GM13976 (cell line): ENCODE measurements at places on chromosomes 6 and 20.

DNA sequence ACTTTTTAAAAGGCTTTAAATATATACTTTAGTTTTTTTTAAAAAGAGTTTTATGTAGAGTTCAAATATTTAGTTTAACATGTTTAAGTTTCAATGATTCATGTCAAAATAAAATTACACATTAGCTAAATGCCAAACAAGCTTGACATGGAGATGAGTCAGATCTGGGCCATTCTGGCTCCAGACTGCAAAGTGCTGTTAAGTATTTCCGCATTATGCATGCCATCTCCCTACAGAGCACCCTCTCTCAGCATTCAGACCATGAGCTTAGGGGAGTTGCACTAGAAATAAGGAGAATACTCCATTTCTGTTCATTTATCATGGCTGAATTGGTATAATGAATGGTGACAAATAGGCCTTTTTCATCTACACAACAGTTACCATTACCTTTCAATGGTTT lies 21.5 kb upstream of the HS3ST5 start:
- DNase-seq, result no peak

- no peak for DNase-seq
Observed at GRCh38 chr6:122663981-122664380, 53.8 kb downstream of the PKIB start.

GRCh38 chr20:34850969-34851368 lies 21.7 kb downstream of the GGT7 start:
- DNase-seq, result no peak

DNA sequence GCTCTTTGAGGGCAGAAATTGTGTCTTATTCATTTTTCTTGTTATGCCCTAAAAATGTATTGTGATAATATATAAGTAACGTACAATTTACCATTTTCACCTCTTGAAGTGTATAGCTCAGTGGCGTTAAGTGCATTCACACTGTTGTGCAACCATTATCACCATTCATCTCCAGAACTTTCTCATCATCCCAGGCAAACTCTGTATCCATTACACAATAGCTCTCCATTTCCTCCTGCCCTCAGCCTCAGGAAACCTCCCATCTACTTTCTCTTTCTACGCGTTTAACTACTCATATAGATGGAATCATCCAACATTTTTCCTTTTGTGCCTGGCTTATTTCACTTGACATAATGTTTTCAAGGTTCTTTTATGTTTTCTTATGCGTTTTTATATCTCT lies 184.6 kb downstream of the ESR1 start:
- no peak for DNase-seq

GRCh38 chr6:137303441-137303840 lies 84.3 kb upstream of the IFNGR1 start:
- DNase-seq, result no peak

GRCh38 chr6:109260126-109260525 lies 122.1 kb downstream of the CD164 start:
- DNase-seq, result no peak

GRCh38 chr20:31474097-31474436 lies 860 bp downstream of the DEFB124 start:
- peak; percentile 38 for DNase-seq

GRCh38 chr6:30887901-30888815 lies 3.8 kb downstream of the DDR1 start:
- peak; percentile 8 for DNase-seq

GRCh38 chr6:50952092-50952907 lies 133.6 kb downstream of the TFAP2B start:
- no peak for DNase-seq

DNA sequence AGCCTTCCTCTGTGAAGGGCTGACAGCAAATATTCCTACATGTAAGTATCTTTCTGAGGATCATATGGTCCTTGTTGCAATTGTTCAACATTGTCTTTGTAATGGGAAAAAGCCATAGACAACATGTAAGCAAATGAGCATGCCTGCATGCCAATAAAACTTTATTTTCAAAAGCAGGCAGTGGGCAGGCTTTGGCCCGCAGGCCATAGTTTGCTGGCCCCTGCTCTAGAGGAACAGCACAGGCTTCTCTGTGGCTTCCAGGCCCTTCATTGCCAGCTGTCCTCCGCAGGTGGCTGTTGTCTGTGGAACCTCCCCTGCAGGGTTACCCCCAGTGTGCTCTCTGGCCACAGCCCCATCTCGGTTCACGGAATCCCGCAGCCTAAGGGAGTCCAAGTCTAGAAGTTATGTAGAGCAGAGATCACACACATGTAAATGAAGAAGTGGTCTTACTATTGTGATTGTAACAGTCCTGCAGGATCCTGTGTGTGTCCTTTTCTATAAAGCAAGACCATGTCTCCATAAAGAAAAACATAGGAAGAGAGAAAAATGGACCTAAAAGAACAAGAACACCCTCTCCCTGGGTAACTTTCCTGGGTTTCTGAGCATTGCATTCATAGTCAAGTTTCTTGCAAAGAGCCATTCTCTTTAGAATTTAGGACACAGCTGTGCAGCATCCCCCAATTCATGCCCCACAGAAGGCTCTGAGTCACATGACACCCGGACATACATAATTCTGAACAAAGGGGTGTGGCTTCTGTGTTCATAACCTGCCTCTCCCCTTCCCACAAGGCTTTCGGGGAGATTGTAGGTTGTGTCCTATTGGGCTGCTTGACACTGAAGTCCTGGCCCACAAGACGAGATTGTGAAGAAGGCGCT lies 10.0 kb downstream of the UNC93A start:
- no peak for DNase-seq

- no peak for DNase-seq
Observed at GRCh38 chr6:15544321-15544900, 118.4 kb downstream of the DTNBP1 start.

- DNase-seq, result no peak
Observed at GRCh38 chr6:38306931-38307330, 332.8 kb downstream of the BTBD9 start.

GRCh38 chr6:14349507-14349906 lies 231.9 kb downstream of the CD83 start:
- DNase-seq, result no peak

GRCh38 chr20:25421102-25421501 lies 13.6 kb downstream of the GINS1 start:
- DNase-seq, result no peak

- no peak for DNase-seq
Observed at GRCh38 chr20:50776122-50776817, 18.6 kb upstream of the BCAS4 start.

DNA sequence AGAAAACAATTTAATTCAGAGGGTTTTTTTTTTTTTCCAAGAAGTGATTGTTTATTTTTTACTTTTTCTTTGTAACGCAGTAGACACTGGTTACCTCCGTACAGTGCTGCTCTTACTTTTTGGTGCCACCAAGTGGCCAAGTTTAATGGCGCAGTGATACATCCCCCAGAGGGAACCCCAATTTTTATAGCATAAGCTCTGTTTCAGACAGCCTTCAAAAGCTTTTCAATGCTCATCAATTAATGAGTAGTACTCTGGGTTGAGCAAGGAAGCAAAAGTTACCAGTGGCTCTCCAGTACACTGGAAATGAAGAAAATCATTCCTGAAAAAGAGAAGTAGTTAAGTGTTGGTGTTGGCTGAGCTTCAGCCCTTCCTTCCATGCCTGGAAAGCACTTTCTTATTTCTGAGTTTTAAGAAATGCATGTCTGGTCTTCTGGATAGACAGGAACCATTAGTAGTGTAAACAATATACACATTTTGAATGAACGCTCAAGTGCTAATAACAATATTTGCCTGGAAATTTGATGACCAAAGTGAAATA lies 129.1 kb upstream of the SMLR1 start:
- DNase-seq, result peak; percentile 52

GRCh38 chr20:31948008-31948407 lies 3.8 kb downstream of the PDRG1 start:
- DNase-seq, result no peak

GRCh38 chr6:143754204-143754603 lies 76.4 kb downstream of the PHACTR2 start:
- DNase-seq, result no peak

DNA sequence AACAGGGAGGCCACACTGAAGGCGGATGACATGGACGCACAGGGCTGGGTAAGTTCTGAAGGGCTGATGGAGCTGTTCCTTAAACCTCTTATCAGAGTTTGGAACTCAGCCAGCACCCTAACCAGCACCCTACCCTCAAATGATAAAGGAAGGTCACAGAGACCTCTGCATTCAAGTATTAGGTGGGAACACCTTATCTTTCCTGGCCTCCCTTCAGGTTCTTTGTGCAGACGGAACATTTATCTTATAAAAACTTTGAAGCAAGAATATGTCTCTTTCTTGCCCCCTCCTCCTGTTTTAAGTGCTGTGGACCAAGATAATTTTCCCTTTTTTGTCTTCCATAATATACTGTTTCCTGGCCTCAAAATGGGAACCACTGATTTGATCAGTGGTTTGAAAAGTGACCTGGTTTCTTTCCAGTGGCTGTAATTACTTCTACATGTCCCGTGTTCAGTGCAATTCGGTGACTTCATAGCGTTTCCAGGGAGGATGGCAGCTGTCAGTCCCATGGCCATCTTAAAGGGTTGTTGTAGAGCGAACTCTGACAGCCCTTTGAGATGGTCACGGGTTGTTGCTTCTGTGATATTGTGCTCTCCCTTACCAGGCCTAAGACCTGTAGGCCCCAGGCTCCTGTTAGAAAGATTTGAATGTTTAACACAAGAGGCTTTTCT lies 213.2 kb upstream of the MYLIP start:
- DNase-seq, result no peak

GRCh38 chr6:136783495-136784270 lies 8.6 kb downstream of the MAP3K5 start:
- DNase-seq, result peak; percentile 31

GRCh38 chr6:5072440-5072839 lies 12.7 kb upstream of the PPP1R3G start:
- DNase-seq, result no peak

DNA sequence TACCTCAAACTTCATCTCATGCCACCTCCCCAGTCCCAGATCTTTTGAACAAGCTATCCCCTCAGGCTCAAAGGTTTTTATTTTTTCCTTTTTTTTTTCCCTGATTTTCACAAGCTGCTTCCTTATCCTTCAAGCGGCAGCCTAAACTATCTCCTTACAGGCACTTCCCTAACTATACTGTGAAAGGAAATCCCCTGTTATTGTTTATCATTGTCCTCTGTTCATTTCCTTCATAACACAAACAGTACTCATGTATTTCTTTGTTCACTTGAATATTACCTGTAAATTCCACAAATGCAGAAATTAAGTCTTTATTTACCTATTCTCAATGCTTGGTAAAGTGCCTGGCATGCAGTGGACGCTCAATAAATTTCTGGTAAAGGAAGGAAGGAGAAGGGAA lies 48.9 kb downstream of the ME1 start:
- no peak for DNase-seq

DNA sequence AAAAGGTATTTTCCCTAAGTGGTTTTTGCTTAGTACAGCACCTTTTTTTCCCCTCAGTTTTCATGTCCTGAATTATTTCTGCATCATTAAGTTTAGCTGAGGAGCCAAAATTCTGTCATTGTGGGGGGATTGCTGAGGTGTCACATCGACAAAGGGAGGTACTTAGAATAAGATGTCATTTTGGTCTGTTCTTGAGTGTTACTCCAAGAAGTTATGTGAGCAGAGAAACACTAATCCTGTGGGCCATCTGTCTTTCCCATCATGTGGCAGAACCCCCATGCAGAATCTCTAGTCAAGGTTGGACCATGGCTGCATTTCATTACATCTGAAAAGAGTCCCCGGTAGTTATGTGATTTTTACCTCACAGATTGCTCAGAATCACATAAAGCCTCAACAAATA lies 167.8 kb upstream of the CENPW start:
- DNase-seq, result no peak

GRCh38 chr6:41547799-41548097 lies 1.6 kb downstream of the FOXP4 start:
- DNase-seq, result no peak

DNA sequence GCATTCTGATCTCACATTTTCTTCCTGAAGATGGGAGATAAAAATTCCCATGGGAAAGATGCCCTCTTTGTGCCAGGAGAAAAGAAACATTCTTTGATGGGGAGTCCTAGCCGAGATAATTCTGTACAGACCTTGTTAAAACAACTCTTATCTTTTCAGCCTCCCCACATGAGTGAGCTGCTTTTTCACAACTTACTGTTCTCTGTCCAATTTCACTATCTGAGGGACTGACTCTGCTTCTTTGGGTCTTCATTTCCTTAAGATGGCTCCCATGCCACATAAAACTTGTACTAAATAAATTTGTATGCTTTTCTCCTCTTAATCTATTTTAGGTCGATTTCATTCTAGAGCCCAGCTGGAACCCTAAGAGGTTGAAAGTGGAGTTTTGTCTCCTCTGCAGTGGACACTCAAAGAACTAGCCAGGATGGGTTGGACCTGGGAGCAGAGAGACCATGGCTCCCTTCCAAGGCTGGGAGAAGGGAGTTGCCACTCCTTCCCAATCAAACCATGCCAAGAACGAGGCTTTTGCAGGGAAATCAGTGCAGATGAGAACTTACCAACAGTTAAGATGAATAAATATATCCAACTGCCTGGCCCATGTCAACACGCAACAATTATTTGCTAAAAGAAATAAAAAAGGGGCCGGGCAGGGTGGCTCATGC lies 285.8 kb upstream of the SULF2 start:
- DNase-seq, result no peak

DNA sequence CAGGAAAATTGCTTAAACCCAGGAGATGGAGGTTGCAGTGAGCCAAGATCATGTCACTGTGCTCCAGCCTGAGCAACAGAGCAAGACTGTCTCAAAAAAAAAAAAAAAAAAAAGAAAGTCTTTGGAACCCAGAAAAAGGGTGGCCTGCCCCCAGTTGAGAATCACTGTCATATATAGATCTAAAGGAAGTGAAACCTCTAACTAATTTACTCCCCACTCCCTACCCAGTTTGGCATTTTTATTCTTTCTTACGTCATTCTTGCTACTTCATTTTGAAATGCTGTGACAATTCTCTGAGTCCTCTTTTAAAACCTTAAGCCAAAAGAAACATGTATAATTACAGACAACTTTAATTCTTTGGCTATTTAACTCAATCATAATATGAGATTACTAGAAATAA lies 254.8 kb downstream of the CDC5L start:
- no peak for DNase-seq

DNA sequence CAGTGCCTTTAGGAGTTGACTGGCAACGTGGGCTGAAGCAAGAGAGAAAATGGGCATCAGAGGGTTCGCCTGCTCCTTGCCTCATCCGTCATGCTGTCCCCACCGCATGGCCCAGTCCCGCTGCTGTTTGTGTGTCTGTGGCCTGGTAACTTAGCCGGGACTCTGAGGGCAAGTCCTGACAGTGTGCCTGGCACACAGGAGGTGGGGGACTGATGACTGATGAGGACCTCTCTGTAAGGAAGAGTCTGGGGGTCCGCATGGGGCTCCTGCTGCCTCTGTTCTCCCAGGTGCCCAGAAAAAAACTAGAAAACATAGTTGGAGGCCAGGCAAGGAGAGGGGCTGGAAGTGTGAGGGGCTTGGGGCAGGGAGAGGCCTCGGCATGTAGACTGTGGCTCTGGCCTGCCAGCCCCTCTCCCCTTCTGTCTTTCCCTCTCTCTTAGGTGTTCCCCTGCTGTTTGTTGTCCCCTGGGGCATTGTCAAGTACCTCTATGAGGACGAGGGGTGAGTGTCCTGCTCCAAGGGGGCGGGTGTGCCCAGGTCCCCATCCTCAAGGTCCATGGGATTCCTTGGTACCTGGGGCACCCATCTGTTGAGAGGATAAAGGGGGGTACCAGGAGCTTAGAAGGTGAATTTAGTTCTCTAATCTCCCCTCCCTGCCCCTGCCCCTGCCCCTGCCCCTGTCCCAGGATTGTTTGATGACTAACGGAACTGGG lies 29.5 kb downstream of the GLP1R start:
- peak; percentile 14 for DNase-seq

GRCh38 chr6:169868458-169868857 lies 117.0 kb downstream of the ERMARD start:
- DNase-seq, result peak; percentile 68

- DNase-seq, result no peak
Observed at GRCh38 chr20:1105599-1106194, 12.7 kb upstream of the PSMF1 start.
